ENCODE measurements at places on chromosomes 12 and 14.

DNA sequence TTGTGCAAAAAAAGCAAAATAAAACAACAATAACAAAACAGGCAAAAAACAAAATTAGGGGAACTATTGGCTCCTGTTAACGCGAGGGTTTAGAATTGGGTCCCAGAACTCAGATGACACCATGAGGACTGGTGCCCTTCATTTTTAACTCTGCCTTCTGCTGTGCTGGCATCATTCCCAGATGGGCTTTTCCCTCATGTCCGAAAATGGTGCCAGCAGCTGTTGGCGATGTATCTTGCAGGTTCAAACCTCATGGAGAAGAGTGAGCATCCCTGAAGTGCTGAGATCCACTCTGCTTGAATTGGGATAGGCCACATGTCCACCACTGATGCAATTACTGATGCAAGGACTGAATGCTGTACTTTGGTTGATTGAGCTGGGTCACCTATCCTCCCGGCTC lies 61.1 kb downstream of the MYRFL start:
- DNase-seq = no peak

DNA sequence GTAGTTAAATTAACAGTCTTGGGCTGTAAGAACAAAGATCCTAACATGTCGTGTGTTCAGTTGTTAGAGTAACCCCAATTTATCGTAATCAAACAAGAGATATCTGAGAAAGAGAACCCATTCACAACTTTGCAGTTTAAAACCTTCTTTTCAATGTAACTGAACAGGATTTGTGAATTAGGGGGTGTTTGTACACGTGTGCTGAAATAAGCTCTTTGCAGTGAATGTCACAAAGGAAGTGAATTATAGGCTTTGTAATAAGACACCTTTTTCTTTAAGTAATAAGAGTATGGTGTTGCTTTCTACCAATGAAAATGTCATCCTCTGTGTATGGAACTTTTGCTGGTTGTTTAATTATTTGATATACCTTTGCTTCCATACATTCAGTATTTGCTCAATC lies 114.0 kb downstream of the ALX1 start:
- no peak for DNase-seq

DNA sequence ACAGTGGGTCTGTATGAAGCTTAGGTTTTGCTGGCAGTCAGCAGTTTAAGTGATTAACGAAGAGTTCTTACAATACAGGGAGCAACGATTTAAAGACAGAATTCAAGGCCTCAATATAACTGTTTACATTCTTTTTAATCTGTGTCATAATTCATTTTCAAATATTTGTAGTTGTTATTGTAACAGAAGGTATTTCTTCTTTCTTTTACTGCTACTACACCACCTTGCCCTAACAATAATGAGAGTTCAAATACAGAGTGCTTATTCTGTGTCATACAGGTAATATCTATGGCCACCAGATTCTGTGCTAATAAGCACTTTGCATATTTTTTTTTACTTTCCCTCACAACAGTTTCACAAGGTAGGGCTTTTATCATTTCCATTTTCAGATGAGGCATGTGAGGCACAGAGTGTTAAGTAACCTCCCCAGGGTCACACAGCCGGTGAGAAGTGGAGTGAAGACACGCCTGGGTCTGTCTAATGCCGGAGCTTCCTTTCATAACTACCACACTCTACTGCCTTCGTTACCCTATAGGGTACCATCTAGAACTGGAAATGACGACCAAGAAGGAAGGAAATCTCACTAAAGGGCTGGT lies 81.9 kb downstream of the PELI2 start:
- DNase-seq = no peak

DNA sequence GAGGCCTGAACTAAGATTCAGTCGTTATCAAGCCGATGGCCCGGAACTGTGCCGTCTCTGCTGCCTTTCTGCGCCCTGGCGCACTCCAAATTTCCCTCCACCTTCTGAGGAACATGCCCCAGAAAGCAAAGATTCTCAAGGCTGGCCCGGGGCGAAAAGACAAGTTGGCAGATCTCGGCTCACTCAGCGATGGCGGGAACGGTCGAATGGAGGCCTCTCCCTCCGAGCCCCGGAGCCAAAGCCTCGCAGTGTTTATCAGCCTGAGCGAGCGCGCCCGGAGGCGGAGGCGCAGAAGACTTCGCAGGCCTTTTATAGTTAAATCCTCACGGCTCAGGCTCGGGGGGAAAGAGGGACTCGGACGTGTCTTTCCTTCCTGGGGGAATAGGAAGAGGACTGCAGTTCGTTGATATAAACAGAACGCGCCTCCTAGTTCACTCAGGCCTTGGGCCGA lies 5.6 kb downstream of the TBX5 start:
- no peak for DNase-seq

DNA sequence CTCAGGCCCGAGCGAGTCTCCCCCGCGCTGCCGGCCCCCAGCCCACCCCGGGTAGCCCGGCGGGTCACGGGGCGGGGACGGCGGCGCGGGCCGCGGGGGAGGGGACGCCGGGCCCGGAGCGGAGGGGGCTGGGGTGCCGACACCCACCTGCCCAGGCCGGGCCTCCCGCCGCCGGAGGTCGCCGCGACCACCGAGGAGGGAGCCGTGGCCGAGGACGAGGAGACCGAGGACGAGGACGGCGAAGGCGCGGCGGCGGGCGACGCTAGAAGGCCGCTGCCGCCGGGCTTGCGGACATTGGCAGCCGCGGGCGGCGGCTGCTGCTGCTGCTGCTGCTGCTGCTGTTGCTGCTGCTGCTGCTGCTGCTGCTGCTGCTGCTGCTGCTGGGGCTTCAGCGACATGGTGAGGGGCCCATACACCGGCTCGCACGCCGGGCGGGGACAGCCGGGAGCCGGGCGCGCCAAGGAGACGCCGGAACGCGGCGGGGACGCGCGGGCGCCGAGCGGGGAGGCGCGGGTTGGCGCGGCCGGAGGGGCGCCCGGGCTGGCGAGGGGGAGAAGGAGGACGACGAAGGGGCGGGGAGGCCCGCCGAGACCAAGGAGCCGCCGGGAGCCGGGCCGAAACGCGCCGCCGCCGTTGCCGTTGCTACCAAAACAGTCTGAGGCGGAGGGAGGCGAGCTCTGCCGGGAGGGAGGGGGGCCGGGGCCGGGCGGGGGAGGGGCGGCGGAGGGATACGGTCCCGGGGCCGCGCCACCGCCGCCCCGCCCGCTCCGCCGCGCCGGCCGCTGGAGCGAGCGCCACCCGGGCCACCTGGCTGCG lies at the start of gene ATXN2:
Gene ATXN2 (minus strand): TSS at position 679 of the 816 bp plus-strand sequence. CDS start 281 bp downstream, at position 398.
- peak; percentile 82 for DNase-seq

DNA sequence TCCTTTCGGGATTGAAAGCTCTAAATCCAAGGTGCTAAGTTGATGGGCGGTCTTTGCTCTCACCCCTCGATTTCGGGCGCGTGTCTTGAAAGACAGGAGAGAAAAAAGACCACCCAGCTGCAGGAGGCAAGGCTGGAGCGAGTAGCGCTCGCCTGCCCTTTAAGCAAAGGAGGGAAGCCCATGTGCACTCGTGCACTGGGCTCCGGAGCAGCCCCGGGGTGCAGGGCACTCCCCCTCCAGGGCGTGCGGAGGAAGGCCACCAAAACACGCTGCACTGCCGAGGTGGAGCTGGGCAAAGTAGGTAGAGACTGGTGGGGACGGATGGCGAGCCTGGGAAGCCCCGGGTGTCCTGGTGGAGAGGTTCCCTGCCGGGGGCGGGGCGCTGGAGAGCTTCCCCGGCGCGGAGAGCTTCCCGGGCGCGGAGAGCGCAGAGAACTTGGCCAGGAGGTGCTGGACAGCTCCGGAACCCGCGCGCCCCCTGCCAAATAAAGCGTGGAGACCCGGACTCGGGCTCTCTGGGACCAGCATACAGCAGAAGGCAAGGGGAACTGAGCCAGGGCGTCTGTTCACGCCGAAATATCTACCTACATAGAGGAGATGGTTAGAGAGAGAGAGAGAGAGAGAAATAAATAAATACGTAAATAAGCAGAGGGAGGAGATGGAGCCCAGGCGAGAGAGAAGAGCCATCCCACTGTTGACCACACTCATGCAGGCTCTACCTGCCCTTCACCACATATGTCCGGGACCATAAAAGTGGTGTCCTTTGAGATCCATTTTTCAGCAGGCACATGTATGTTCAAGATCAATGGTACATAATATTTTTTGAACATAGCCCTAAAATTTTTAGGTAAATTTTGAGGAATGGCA lies 662 bp upstream of the NELL2 start:
- DNase-seq = peak; percentile 23

DNA sequence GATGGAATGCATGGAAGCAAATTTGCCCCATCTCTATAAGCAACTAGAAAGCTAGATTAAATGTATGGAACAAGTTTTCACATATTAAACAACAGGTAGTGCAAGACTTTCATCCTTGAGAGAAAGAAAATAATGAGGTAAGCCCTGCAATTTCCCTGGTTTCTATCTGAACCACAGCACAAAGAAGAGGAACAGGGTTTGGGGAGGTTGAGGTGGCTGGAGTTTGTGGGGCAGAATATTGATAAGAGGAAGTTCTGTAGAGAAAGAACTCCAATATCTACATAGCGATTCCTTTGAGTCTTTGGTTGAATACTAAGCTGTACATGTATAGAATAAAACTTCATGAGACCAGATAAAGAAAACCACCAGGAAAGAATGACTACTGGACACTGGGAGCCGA lies 96.3 kb upstream of the CCND2 start:
- DNase-seq = peak; percentile 59

GRCh38 chr12:51678086-51678724 lies 87.2 kb downstream of the SCN8A start:
- DNase-seq = peak; percentile 77

DNA sequence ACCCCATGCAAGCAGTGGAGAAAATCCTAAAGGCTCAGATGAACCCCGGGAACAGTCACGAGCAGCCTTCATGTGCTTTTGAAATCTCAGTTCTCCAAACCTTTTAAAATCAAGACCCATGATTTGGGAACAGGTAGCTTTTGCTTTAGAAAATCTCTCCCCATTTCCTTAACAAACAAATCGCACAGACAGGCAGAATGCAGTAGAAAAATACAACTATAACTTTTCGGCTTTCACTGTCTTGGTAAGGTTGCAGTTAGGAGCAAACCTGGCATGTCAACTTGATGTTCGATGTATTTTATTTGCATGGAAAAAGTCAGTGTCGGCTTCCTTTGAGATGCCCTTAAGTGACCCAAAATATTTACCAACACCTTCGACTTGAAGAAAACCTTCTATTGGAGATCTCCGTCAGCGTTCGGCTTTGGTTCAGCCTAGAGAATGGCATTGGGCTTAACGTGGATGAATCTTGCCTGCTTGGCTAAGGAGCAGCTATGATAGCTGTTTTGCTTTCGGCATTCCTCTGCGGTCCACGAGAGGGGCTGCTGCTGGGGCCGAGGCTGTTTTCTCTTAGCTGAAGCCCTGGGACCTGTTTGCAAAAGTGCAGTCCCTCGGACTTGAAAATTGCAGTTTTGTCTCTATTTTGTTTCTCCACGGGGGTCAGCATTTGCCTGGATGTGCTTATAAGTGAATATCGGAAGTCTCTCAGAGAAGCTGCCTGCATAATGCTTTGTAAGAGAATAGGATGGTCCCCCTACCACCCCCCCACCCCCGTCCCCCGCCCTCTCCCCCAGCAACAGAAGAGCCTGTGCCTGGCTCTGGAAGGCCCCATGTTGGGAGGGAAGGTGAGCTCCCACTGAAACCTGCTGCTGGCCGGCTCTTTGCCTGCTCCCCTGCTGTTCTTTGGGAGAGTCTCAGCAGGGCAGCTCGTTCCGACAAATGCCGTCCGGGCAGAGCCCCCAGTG lies 122.8 kb downstream of the AACS start:
- no peak for DNase-seq

- no peak for DNase-seq
These were observed 9.1 kb upstream of the EMP1 start for GRCh38 chr12:13187399-13187798.

DNA sequence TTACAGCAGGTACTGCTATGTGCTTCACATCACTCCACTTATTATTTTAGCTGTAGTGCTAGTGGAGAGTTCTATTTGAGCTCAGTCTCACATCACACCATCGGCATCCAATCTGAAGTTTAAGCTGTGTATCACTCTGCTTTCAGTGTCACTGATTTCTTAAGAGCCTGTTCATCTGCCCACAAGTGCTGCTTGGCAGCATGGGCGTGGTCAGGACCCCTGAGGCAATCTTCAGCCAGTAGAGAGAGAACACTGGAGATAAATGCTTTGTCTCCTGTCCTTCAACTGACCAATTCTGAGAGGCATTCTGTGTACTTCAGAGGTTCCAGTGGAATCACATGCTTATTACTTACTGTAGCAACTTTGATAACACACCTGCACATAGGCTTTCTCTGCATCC lies 728.8 kb downstream of the RPS29 start:
- DNase-seq = no peak

DNA sequence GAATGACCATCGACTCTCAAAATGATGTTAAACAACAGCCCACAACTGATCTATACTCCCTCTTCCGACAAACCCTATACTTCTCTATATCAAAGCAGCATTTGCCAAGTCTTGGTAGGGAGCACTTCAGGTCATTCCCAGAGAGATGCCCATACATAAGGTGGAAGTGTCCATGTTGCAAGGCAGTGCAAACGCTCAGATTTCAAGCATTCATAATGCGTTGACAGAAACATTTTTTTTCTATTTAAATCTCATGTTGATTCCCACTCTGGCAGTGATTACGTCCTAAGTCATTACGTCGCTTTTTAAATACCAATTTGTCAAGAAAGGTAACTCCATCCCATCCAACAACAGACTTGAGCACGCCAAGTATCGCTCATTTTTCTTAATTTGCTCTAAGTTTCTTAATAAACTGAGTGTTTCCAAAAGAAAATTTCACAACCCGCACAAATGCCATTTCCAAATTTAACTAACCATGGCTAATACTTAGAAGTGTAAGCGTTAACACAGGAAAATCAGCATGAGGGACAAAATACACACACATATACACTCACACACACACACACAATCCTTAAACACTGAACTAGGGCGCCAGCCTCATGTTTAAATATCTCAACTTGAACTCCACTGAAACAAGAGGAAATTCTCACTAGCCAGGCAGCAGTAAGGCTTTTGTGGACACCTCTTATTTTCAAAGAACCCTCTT lies 1.1 kb downstream of the GXYLT1 start:
- DNase-seq = peak; percentile 54

DNA sequence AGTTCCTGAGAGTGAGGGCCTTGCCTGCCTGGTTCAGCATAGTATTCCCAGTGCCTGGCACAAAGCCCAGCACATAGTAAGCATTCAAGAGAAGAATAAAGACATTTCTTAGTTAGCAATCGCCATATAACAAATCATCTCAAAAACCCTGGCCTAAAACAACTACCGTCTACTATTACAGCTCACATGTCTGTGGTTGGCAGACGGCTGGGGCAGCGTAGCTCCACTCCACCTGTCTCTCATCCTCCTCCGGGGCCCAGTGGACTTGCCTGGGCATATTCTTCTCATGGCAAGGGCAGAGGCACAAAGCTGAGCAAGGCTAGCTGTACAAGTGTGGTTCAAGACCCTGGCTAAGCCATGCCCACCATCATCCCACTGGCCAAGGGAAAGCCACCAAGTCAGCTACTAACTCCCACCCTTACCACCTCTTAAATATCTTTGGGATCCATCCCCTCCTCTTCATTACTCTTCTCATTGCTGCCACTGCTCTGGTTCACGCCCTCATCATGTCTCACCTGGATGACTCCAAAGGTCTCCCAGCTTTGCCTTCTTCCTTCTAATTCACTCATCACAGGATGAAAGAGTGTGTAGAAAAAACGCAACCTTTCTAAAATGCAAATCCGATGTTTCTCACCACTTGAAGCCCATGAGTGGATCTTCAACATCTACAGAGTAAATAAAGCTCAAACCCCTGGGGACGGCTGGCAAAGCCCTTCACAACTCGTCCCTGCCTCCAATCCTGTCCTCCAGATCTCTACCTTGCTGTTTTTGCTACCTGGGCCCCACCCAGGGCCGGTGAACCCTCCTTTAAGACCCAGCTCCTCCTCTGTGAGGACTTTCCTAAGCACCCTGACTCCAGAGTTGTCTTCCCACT lies 10.4 kb downstream of the TMEM229B start:
- no peak for DNase-seq

GRCh38 chr12:132904718-132905328 lies 17.4 kb upstream of the CHFR start:
- DNase-seq = peak; percentile 83
